ENCODE measurements at places on chromosomes 2 and 18. TPM values are rescaled to one million over a fixed set of nuclear protein-coding genes. Genes with fewer than 3 reads are reported as not detected.

DNA sequence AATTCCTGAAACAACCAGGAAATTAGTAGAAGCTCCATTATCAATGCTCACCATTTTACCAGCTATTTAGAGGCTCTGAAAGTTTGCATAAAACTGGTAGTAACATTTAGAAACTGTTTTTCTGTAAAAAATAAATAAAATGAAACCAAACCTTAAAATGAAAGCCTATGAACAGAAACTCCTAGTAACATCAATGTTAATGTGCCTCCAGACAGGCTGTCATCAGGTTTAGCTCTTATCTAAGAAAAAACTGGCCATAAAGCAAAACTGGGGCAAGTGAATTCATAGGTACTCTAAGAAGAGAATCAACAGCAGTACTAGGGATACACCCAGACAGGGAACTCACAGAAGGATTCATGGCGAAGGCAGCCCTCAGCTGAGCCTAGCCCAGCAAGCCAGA lies 8.0 kb downstream of the E2F6 start:
- H3K4me3 ChIP-seq, result no peak overlapping the region
- no peaks in the 10 kb centered on the region for H3K27me3 ChIP-seq
- H3K36me3 ChIP-seq, result peaks cover 6% of the 10 kb centered on the region
- no peak for DNase-seq
- no peak overlapping the region for H3K27ac ChIP-seq

DNA sequence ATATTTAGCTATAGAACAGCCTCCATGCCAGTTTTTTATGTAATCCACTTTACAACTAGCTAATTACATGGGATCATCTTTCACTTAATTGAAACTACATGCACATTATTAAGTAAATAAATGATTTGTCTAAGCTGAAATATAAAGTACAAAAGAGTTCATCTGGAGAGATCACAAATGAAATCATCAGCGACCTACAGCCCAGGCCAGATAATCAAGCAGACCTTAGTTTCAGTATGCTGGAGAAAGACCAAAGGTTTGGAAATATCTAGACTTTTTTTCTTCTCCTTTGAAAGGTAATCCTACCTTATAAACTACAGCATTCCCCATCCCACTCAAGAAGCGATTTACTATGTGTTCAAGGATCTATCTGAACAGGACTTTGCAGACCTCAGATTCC lies 26.5 kb downstream of the FIGN start:
- H3K27me3 ChIP-seq, result no peaks in the 10 kb centered on the region
- no peak for DNase-seq
- H3K4me1 ChIP-seq, result no peaks in the 10 kb centered on the region
- H3K27ac ChIP-seq, result no peak overlapping the region
- H3K4me3 ChIP-seq, result no peak overlapping the region
- H3K36me3 ChIP-seq, result no peaks in the 10 kb centered on the region

Gene IL37
- total RNA-seq, result not detected

Gene MC2R
- total RNA-seq, result not detected

DNA sequence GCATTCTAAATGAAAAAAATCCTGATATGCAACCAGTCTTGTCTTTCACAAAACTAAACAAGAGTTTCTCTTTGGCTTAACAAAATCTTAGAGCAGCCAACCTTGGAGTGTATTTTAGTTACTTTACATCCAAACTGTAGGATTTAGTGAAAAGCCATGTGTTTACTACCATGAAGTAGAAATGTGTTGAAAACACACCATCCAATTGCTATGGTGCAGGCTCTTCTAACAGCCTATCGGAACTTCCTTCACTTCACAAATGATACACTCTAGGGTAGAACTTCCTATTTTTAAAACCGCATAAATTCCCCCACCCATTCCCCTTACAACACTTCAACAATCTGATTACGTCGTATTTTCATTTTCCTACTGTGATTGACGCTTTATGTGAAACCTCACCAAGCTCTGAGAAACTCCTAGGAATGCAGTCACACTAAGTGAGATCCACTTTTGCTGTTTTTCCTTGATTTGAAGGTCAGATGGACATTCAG lies 74.4 kb upstream of the MAP4K4 start:
- H3K27ac ChIP-seq, result peak overlapping the region; percentile 28
- no peak for DNase-seq
- H3K4me1 ChIP-seq, result peaks cover 15% of the 10 kb centered on the region
- H3K4me3 ChIP-seq, result peak overlapping the region; percentile 7

Gene PNKD
- 33.9 TPM for total RNA-seq

GRCh38 chr2:175605640-175606009 lies 396.4 kb downstream of the LNPK start:
- H3K36me3 ChIP-seq, result no peaks in the 10 kb centered on the region
- no peak overlapping the region for H3K27ac ChIP-seq
- H3K4me3 ChIP-seq, result no peak overlapping the region
- no peak for DNase-seq

Gene RPRM
- total RNA-seq, result not detected

GRCh38 chr2:182655750-182656149 lies 60.3 kb upstream of the DNAJC10 start:
- H3K27me3 ChIP-seq, result peaks cover 12% of the 10 kb centered on the region
- no peaks in the 10 kb centered on the region for H3K36me3 ChIP-seq
- DNase-seq, result no peak
- no peaks in the 10 kb centered on the region for H3K4me1 ChIP-seq
- no peak overlapping the region for H3K27ac ChIP-seq

DNA sequence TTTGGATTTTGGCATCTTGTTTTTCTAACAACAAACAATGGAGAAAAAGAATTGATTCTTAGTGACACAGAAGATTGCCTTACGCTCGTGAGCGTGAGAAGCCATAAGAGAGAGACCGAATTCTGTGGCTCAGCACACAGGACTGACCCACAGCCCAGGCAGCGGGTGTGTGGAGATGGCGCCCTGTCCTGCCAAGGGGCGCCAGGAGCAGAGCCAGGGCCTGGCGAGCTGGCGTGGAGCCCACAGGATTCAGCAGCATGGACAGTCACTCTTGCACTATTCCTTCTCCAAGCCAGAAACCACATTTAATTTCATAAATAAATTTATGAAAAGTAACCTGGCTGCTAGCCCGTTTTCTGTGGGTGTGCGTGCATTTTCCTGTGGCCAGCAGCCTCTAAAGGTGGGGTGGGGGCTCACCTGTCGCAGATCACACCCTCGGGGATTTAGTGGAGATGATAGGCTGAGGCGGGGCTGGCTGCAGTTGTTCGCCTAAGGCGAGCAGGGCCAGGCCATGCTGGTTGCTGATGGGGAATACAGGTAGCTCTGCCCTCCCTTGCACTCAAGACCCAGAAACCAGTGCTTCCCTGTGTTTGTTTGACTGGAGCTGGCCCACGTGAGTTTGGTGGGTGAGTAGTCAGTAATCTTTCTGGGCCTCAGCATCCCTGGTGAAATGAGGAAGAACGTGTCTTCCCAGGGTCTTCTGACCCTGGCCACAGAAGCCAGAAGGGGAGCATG lies 46.2 kb downstream of the FAM168B start:
- no peaks in the 10 kb centered on the region for H3K27me3 ChIP-seq
- H3K4me1 ChIP-seq, result peaks cover 5% of the 10 kb centered on the region
- no peak for DNase-seq
- no peak overlapping the region for H3K27ac ChIP-seq
- no peak overlapping the region for H3K4me3 ChIP-seq

- no peak overlapping the region for H3K27ac ChIP-seq
- no peaks in the 10 kb centered on the region for H3K27me3 ChIP-seq
- DNase-seq, result no peak
- peaks cover 51% of the 10 kb centered on the region for H3K4me1 ChIP-seq
Observed at GRCh38 chr2:168469281-168469988, 13.4 kb downstream of the CERS6 start.

DNA sequence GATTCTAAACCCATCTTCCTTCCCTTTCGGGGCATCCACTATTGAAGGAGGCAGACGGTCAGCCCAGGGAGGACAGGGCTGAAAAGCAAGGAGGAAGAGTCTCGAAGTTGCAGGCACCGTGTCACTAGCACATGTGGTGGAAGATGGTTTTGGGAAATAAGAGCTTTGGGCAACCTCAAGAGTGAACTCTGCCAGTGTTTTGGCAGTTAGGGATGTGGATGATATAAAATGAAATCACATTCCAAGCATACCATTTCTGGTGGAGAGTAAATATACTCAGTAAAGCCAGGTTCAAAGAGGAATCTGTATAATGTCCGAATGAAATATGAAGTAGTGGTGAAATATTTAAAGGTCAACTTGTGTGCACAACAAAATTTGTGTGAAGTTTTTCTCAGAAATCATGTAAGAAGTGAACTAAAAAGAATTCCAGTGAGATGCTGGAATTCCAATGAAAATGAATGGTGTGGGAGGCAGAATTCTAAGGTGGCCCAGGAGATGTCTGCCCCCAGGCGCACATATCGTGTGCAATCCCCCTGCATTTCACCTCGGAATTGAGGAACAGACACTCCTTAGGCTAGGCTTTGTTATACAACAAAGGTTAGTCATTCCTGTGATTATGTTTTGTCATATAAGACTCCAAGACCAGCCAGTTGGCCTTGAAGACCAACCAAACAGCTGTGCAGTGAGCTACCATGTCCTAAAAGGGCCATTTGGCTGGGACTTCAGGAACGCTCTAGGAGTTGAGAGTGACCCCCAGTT lies 147.1 kb downstream of the SH3BP4 start:
- no peak overlapping the region for H3K27ac ChIP-seq
- no peaks in the 10 kb centered on the region for H3K4me1 ChIP-seq
- H3K27me3 ChIP-seq, result no peaks in the 10 kb centered on the region

DNA sequence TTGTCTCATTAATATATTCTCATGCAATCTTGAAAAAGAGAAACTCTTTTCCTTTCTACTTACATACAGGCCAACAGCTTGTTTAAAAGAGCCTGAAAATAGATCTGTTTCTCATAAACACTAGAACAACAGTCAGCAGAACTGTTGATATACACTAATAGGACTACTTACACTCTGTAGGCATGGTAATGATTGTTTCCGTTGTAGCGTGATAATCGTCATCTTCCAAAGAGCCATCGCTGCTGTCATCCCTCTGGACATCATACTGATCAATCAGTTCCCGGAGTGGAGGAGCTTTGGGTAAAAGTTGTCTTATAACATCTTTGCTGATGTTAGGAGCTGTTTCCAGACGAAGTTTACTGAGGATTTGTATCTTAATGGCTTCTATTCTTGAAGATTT lies 476 bp downstream of the MSTN start:
- H3K27ac ChIP-seq, result no peak overlapping the region
- no peak for DNase-seq
- no peak overlapping the region for H3K4me3 ChIP-seq
- H3K4me1 ChIP-seq, result no peaks in the 10 kb centered on the region
- no peaks in the 10 kb centered on the region for H3K27me3 ChIP-seq
- no peaks in the 10 kb centered on the region for H3K36me3 ChIP-seq

- peaks cover 11% of the 10 kb centered on the region for H3K4me1 ChIP-seq
- H3K27me3 ChIP-seq, result peaks cover 32% of the 10 kb centered on the region
- H3K36me3 ChIP-seq, result no peaks in the 10 kb centered on the region
- peak overlapping the region; percentile 15 for H3K4me3 ChIP-seq
- no peak for DNase-seq
Observed at GRCh38 chr2:149167941-149168340, 129.4 kb downstream of the LYPD6B start.

GRCh38 chr2:72995430-72996116 lies 75.9 kb downstream of the SFXN5 start:
- DNase-seq, result peak; percentile 18
- H3K27ac ChIP-seq, result no peak overlapping the region
- no peak overlapping the region for H3K4me3 ChIP-seq
- H3K27me3 ChIP-seq, result no peaks in the 10 kb centered on the region
- H3K4me1 ChIP-seq, result no peaks in the 10 kb centered on the region
- H3K36me3 ChIP-seq, result no peaks in the 10 kb centered on the region

- peaks cover 4% of the 10 kb centered on the region for H3K36me3 ChIP-seq
- no peaks in the 10 kb centered on the region for H3K27me3 ChIP-seq
- H3K4me1 ChIP-seq, result peaks cover 5% of the 10 kb centered on the region
Observed at GRCh38 chr2:860259-860855, 90.3 kb upstream of the SNTG2 start.

GRCh38 chr18:13382366-13382953 lies 163.9 kb downstream of the LDLRAD4 start:
- no peaks in the 10 kb centered on the region for H3K27me3 ChIP-seq
- H3K36me3 ChIP-seq, result peaks cover 2% of the 10 kb centered on the region
- H3K4me3 ChIP-seq, result peak overlapping the region; percentile 88
- H3K4me1 ChIP-seq, result peaks cover 39% of the 10 kb centered on the region
- no peak for DNase-seq

DNA sequence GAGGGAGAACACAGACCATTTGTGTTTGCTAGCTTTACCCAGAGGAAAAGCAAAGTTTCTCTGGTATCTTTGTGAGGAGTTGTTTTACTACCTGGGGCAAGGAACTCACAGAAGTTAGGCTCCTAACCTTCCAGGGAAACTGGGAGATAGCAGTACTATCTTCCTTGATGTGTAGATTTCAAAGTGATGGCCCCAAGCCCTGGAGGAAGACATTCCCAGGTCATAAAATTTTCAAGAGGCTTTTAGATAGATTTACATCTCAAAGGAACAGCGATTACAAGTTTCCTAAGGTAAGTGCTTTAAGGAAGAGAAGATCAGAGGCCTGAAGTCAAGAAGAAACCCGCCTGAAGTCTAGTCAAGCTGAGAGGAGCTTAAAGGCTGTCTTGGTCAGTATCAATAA lies 1187.8 kb upstream of the TMEFF2 start:
- no peak overlapping the region for H3K27ac ChIP-seq
- no peaks in the 10 kb centered on the region for H3K27me3 ChIP-seq
- no peak overlapping the region for H3K4me3 ChIP-seq
- no peak for DNase-seq

- H3K27me3 ChIP-seq, result no peaks in the 10 kb centered on the region
- H3K4me3 ChIP-seq, result no peak overlapping the region
- H3K27ac ChIP-seq, result no peak overlapping the region
- H3K4me1 ChIP-seq, result no peaks in the 10 kb centered on the region
- no peaks in the 10 kb centered on the region for H3K36me3 ChIP-seq
Observed at GRCh38 chr18:40985436-40985835, 969.6 kb upstream of the PIK3C3 start.

GRCh38 chr2:84550916-84551315 lies 34.6 kb downstream of the DNAH6 start:
- no peak overlapping the region for H3K4me3 ChIP-seq
- no peak overlapping the region for H3K27ac ChIP-seq
- H3K36me3 ChIP-seq, result no peaks in the 10 kb centered on the region
- H3K27me3 ChIP-seq, result no peaks in the 10 kb centered on the region
- peaks cover 2% of the 10 kb centered on the region for H3K4me1 ChIP-seq

GRCh38 chr2:28028025-28028424 lies 137.5 kb downstream of the BABAM2 start:
- no peak overlapping the region for H3K27ac ChIP-seq

Gene CLEC4F
- not detected for total RNA-seq

- H3K27me3 ChIP-seq, result peaks cover 11% of the 10 kb centered on the region
- H3K36me3 ChIP-seq, result peaks cover 1% of the 10 kb centered on the region
- no peak overlapping the region for H3K27ac ChIP-seq
- H3K4me3 ChIP-seq, result no peak overlapping the region
- peaks cover 6% of the 10 kb centered on the region for H3K4me1 ChIP-seq
Observed at GRCh38 chr2:169684135-169684565, 10.1 kb downstream of the CFAP210 start.

Gene SCYGR6
- not detected for total RNA-seq

Gene TMEM169
- total RNA-seq, result 1.1 TPM

Gene ABCB11
- 0.28 TPM for total RNA-seq

Gene NCKAP1
- total RNA-seq, result 0.69 TPM

Gene ATP8B1
- total RNA-seq, result not detected

DNA sequence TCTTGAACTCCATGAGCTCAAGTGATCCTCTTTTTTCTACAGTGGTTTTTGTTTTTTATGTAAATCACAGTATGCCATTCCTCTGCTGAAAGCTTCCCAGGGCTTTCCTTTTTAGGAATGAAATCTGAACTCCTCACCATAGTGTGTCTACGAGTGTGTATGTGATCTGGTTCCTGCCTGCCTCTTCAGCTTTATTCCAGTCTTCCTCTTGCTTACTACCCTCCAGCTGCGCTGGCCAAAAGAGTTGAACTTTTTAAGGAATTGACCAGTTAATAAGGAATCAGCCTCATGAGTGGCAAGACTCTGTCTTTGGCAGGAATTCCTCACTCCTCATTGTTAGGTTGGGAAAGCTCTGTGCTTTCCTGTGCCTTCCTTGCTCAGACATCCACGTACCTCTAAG lies 4.0 kb downstream of the CCT7 start:
- no peak for DNase-seq
- peaks cover 31% of the 10 kb centered on the region for H3K4me1 ChIP-seq
- peaks cover 18% of the 10 kb centered on the region for H3K36me3 ChIP-seq
- no peak overlapping the region for H3K4me3 ChIP-seq

Measured in activated naive CD8-positive, alpha-beta T cell treated with anti-CD3 and anti-CD28 coated beads, Interleukin-2, amount 10 ng/mL, durations not matched to agents 7 days and 5 days (primary cell).